ENCODE measurements at places on chromosomes 11 and 22.

DNA sequence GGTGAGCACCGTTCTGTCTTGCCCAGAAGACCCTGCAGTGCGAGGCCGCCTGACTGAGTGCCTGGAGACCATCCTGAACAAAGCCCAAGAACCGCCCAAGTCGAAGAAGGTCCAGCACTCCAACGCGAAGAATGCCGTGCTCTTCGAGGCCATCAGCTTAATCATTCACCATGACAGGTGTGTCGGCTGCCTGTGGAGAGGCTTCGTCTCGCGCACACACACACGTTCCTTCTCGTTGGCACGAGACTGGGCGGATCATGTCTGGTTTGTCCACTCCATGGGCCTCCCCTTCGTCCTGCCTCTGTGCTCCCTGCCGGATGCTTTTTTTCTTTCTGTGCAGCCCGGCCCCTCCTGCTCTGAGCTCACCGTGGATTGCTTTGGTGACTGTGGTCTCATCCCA lies 51.1 kb downstream of the MUC6 start:
- DNase-seq: no peak

- no peak for DNase-seq
Observed at GRCh38 chr22:47315862-47316419, 553.5 kb downstream of the TBC1D22A start.

- no peak for DNase-seq
Observed at GRCh38 chr11:33531743-33532181, 168.9 kb downstream of the C11orf91 start.

GRCh38 chr11:63503492-63503891 lies 2.4 kb upstream of the LGALS12 start:
- DNase-seq: no peak

DNA sequence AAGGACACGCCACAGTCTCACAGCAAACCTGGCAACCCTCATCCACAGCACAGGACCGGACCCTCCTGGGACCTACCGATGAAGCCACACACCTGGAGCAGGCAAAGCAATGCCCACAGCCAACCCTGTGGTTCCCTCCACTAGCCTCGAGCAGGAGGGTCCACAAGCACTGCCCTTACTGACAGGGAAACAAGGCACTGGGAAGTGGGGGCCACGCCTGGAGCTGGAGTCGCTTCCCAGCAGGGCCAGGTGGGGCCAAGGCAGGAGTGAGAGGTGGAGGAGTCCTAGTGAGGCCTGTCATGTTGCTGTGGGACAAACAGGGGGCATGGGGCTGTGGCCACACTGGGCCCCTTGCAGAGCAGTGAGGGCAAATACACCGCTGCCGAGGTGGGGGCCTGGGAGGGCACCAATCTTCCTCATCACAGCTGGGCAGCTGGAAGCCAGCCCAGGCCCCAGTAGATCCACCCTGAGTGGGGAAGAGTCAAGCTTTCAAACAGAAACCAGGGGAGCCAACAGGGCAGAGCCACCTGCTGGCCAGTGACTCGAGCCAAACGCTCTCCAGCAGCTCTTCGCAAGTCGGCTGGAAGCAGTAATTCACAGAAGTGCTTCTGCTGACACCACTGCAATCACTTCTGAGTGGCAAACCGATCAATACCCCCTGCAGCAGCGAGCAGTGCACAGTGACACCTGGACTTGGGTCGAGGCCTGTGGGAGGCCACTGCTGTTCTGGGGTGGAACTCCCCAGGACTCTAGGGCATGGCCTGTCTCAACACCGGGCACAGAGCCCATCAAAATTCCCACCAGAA lies 13.7 kb downstream of the SULT4A1 start:
- DNase-seq: no peak

- DNase-seq: peak; percentile 97
Observed at GRCh38 chr22:20858615-20859416, at the start of the genes PI4KA and SNAP29. PI4KA (minus strand) TSS chr22:20858811; CDS start chr22:20858725, 86 bp downstream. SNAP29 (plus strand) TSS chr22:20859007; CDS start chr22:20859111, 104 bp downstream.

DNA sequence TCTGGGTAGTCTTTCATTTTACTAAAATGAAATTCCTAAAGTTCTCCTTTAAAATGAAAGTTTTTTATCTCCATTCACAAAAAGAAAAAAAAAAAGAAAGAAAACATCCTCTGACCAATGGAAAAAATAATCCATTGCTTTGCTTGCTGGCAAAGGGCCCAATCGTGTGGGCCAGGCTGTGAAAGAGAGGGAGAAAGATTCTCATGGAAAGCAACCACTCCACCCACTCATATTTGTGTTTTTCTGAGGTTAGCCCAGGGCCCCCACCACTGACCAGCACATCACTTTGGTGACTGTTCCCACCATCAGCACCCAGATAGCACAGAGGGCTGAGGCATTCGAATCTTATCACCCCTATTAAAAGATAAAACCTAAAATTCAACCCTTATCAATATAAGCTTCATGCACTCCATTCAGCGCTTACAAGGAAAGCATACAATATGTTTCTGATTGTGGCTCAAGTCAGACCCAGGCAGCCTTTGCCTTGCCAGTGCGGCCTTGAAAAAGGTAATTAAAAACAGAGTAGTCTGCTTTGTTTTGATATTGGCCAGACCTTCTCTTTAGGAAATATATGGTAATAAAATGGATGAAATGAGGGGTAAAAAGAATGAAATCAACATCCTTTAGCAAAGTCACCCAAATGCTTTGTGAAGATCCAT lies 192.8 kb downstream of the ETS1 start:
- DNase-seq: no peak

DNA sequence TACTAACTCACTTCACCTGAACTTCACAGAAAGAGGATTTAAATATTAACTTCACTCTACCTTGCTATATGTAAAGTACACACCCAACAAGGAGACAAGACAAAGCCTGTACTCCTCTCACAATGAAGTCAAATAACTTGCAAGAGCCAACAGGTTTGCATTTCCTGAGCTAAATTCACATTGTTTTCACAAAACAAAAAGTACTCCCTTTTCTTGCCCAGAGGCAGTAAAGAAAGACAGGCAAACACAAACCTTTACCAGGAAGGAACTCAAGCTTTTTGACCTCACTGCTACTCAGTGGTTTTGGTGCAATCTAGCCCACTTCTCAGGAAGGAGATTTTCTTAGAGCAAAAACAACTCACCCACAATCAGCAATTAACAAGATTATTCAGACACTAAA lies 15.7 kb downstream of the USP28 start:
- DNase-seq: no peak

DNA sequence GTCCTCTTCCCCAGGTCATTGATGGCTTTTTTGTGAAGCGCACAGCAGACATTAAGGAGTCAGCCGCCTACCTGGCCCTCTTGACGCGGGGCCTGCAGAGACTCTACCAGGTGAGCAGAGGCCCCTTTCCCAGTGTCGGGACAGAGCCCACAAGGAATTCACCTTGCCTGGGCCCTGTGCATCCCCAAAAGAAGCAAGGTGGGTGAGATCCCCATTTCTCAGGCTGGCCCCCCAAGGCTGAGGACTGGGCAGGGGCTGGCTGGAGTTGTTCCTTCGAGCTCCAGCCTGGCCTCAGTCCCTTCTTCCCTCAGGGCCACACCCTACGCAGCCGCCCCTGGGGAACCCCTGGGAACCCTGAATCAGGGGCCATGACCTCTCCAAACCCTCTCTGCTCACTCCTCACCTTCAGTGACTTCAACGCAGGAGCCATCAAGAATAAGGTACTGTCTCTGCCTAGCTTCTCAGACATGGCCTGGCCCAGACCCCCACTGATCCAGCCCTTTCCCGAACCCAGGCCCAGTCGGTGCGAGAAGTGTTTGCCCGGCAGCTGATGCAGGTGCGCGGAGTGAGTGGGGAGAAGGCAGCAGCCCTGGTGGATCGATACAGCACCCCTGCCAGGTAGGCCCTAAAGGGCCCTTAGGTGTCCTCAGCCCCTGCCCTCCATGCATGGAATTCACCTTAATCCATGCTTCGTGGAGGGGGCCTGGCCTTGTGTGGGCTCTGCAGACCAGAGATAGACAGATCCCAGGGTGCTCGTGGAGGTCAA lies 4.7 kb downstream of the MUS81 start:
- DNase-seq: no peak

- no peak for DNase-seq
Observed at GRCh38 chr22:42962295-42963230, 52.4 kb downstream of the PACSIN2 start.

DNA sequence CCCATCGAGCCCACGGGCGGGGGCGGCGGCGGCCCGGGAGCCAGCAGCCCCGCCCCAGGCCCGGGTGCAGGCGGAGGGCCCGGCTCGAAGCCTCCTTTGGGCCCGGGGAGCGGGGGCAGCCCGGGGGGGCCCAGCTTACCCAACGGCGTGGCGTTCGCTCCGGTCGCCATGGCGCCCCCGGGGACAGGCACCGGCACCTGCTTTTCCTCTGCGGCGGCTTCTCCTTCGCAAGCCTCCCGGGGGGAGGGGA lies 194 bp downstream of the SF1 start:
- no peak for DNase-seq

GRCh38 chr11:43360361-43361032 lies 1.8 kb downstream of the TTC17 start:
- no peak for DNase-seq

DNA sequence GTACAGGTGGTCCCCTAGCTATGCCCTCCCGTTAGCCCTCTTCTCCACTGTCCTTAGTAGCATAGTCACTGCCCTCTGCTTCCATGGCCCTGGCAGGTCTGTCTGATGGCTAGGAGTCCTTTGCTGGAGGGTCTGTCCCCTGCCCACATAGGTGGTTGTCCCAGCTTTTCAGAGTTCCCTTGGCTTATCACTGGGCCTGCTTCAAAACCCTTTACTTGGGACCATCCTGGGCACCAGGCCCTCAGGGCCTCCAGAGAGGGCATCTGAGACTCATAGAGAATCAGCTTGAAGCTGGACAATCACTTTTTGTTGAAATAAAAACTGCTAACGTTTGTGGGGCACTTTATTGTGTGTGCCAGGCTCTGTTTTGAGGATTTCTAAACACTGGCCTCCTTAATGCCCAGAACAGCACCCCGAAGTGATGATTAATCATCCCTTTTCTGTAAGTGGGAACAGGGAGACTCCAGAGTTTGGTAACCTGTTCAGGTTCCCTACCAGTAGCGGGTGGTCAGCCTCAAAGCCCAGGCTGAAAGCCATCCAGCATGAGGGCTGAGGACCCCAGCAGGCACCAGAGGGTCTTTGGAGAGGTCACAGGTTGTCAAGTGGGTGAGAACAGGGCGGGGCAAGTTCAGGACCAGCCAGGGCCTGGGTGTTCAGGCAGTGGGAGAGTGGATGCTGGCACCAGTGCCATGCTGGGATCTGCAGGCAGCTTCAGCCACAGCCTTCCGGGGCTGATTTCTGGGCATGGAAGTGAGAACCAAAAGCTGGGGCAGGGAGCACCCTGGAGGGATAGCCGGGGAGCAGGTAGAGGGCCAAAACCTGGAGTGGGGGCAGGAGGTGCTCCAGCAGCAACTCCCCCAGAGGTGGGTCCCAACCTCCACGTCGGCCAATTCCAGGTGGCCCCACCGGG lies 495 bp upstream of the KCNK4 start:
- DNase-seq: no peak

- no peak for DNase-seq
Observed at GRCh38 chr11:35359321-35360054, 59.9 kb downstream of the SLC1A2 start.

DNA sequence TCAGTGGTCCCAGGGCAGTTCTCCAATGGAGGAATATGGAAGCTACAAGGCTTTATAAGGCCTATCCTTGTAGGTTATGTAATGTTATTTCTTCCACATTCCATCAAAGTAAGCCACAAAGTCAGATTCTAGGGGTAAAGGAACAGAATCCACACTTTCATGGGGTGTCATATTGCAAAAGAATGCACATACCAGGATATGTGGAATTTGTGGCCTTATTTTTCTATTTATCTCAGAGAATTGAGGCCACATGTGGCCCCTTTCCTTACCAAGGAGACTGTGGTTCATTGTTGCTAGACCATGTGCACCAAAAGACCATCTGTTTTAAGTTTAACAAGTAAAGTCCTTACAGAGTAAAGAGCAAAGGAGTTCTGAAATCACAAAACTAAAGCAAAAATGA lies 12.9 kb downstream of the LRRC4C start:
- DNase-seq: no peak

DNA sequence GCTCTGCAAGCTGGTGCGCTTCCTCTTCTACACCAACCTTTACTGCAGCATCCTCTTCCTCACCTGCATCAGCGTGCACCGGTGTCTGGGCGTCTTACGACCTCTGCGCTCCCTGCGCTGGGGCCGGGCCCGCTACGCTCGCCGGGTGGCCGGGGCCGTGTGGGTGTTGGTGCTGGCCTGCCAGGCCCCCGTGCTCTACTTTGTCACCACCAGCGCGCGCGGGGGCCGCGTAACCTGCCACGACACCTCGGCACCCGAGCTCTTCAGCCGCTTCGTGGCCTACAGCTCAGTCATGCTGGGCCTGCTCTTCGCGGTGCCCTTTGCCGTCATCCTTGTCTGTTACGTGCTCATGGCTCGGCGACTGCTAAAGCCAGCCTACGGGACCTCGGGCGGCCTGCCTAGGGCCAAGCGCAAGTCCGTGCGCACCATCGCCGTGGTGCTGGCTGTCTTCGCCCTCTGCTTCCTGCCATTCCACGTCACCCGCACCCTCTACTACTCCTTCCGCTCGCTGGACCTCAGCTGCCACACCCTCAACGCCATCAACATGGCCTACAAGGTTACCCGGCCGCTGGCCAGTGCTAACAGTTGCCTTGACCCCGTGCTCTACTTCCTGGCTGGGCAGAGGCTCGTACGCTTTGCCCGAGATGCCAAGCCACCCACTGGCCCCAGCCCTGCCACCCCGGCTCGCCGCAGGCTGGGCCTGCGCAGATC lies 16.5 kb downstream of the P2RY2 start:
- no peak for DNase-seq

GRCh38 chr11:120830085-120830620 lies 193.7 kb upstream of the TBCEL start:
- no peak for DNase-seq

DNA sequence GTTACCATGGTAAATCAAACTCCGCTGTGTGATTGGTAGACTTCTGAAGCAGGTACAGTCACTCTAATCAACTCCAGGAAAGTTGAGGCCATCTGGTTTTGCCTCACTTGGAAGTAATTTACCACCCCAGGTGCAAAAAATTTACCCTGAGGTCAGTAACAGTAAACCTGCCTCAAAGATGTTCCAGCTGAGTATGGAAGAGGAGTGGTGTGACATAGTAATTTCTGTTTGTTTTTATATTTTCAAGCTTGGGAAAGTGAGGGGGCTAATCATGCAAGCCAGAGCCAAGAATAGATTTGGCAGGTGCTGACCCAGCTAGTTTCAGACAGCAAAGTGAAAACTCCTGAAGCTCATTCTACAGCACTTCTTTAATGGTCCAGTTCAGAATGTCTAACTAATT lies 691.6 kb downstream of the NTM start:
- DNase-seq: no peak

DNA sequence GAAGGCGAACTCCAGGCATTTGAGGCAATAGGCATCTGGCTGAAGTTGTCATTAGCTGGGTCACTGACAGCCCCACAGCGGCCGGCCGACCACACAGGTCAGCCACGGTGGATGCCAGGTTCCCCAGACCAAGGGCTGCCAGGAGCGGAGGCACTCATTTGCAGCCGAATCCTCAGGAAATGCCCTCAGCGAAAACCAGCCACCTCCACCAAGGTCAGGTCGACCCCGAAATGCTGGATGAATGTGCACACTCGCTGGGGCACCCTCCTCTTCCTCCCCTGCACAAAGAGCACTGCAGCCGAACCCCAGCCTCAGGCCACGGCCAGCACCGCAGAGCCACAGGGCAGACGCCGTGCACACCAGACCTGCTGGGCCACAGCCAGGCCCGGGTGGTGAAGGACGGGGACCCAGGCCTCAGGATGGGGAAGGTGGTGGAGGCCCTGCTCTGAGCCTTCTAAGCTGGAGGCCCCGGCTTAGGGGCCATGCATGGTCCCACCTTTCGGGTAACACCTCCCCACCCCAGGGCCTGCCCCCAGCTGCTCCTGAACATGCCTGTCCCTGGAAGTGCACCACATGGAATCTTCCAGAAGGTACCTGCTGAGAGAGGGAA lies 206.0 kb downstream of the BRD1 start:
- no peak for DNase-seq

Measured in activated T-helper 1 cell treated with anti-CD3 and anti-CD28 coated beads, Interleukin-2, amount 50 U/mL, for 16 hours (primary cell).